ENCODE measurements at places on chromosomes 1 and 21.

DNA sequence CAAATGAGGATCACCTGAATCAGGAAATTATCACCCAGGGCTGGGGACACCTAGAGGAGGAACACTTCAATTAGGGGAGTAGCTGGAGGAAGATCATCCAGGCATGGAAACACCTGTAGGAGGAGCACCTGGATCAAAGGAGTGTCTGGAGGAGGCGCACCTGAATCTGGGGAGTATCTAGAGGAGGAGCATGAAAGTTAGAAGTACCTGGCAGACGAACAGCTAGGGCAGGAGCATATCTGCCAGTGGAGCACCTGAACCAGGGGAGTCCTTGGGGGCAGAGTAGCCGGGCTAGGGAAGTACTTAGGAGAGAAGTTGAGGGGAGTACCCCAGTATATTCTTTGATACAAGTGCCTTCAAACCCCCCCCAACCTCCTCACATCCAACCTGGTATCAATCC, 1.3 kb downstream of the C1orf210 start:
- DNase-seq = no peak

DNA sequence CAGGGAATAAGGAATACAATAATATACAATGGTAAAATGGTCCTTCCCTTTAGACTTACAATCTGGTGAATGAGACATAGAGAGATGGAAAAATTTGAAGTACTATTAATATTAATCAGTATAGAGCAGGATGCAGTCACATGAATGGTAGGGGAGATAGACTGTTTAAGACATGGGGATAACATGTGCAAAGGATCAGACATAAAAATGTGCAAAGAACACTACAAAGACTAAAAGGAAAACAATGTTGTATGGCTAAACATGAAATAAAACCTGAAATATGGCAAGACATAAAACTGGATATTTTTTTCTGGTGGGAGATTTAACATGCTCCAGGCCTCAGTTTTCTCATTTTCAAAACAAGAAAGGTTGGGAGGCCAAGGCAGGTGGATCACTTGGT, 182.4 kb upstream of the DPT start:
- no peak for DNase-seq

- DNase-seq = no peak
These were observed 37.2 kb downstream of the RRP1 start for GRCh38 chr21:43826623-43826974.

GRCh38 chr1:8345621-8346415, 27.9 kb downstream of the SLC45A1 start:
- DNase-seq = no peak

DNA sequence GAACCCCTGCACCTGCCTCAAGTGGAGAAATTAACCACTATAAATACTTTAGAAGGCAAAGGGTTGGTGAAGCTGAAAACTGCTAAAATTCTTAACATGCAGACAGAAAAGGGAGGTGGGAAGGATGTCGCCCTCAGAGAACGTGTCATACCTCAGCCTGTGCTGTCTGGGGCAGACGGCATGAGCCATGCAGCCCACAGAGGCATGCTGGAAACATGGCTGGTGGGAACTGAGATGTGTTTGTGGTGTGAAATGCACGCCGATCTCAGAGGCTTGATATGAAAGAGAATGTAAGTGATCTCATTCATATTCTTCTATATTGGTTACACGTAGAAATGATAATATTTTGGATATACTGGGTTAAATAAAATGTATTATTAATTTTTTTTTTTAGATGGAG, 16.3 kb downstream of the AGPAT3 start:
- no peak for DNase-seq

DNA sequence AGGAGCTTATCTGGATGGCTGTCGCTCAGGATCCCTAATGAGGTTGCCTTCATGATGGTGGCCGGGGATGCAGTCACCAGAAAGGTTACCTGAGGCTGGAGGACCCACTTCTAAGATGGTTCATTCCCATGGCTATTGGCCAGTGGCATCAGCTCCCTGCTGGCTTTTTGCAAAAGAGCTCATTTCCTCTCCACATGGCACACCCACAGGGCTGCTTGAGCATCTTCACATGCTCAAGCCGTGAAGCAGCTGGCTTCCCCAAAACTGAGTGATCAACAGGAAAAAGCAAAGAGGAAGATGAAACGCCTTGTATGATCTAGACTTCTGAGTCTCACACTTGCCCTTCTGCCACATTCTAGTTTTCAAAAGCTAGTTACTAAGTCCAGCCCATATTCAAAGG, 124.6 kb upstream of the CXADR start:
- DNase-seq = no peak

DNA sequence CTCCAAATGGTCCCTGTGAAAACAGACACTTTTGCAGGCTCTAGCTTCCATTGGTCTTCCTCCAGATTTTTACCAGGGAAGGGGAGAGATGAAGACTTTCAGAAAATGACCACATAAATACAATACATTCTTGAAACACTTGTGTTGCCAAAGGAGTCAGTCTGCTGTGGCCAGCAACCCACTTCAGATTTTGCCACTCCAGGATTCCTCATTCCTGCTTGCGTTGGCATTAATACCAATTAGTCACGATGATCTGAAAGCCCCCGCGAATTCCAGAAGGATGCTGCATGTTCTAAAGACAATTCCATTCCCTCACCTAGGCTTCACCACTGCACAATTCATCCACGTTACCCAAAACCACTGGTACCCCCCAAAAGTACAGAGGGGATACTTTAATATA, 7.9 kb upstream of the BACE2 start:
- DNase-seq = no peak

DNA sequence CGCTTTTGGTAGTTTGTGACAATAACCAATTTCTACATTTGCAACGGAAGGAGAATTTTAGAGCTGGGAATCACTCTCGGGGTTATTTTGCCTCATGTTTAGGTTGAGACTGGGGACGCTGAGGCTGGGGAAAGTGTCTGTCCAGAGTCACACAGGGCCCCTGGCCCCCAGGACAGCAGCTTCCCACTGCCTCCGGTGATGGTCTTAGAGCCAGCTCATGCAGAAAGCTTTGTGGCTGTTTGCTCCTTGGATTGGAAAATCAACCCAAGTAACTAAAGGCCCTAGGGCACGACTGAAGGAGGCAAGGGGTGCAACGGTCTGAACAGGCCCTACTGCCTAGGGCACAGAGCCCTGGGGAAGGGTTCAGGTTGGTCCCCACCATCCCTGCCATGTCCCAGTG, 72.0 kb downstream of the NID1 start:
- DNase-seq = no peak

DNA sequence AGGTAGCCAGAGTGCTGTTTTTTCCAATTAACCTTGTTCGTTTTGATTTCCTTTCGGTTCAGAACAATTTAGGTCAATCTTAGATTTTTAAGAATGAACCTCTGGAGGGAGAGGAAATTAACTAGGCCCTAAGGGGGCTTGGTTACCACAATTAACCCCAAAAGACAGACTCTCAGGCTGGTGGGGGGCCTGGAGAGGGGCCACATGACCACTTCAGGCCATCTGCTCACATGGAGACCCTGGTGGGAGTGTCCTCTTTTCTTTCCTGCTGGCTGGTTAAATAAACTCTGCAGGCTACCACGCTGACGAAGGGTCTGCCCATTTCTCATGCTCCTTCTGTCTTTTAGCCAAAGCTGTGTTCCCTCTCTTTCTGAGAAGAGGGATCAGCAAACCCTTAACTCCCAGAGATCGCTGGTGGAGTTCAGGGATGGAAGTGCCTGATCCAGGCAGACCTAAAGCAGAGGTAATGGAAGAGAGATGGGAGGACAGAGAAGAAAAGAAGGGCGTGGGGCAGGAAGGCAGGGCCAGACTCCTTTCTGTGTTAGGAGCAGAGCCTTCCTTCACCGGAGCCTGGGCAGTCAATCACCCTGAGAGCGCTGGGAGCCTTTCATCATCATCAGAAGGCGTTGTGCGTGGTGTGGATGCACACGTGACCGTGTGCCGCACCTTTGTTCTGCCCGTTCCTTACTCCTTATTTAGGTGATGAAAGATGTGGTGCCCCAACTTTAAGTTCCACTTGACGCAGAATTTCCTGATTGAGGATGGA, 58.5 kb downstream of the KIF26B start:
- no peak for DNase-seq

- no peak for DNase-seq
These were observed 57.8 kb upstream of the SIPA1L2 start for GRCh38 chr1:232687728-232688127.

DNA sequence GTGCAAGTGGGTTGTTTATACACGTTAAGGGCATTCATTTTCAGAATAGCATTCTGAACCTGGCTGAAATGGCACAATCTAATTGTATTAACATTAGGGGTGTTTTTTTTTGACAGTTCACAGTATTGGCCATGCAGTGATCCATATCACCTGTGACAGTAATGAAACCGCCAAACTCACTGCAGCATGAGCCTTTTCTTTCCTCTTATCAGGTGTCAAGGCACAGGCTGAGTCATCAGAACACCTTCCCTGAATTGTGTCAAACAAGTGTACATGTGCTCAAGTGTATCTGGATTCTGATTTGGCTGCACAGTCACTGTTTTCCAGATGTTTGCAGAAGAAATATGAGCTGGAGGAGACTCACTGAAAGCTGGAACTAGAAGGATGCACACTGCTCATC, 47.7 kb upstream of the C8B start:
- no peak for DNase-seq

DNA sequence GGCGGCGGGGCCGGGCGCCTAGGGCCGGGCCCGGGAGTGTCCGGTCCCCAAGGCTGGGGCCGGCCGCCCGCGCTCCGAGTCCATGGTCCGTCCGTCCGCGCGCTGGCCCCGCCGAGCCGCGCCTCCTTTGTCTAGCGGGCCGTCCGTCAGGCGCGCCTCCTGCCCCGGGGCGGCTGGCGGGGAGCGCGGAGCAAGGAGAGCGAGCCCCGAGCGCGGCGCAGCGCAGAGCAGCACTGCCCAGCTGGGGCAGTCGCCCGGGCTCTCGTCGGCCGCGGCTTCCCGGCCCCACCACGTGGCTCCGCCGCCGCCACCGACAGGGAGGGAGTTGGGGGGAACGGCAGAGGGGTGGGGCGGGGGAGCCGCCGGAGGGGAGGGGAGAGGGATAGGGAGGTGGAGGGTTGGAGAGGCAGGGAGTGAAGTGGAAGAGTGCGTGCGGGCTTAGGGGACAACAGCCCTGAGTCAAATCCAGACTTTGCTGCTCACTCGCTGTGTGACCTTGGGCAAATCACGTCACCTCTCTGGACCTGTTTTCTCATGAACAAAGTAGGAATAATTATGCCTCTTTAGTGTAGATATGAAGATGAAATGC, at the start of gene NKAIN1:
NKAIN1 (minus strand) TSS at position 235 of the 589 bp plus-strand sequence. CDS start 340 bp downstream, outside the sequence.
- DNase-seq = peak; percentile 24

DNA sequence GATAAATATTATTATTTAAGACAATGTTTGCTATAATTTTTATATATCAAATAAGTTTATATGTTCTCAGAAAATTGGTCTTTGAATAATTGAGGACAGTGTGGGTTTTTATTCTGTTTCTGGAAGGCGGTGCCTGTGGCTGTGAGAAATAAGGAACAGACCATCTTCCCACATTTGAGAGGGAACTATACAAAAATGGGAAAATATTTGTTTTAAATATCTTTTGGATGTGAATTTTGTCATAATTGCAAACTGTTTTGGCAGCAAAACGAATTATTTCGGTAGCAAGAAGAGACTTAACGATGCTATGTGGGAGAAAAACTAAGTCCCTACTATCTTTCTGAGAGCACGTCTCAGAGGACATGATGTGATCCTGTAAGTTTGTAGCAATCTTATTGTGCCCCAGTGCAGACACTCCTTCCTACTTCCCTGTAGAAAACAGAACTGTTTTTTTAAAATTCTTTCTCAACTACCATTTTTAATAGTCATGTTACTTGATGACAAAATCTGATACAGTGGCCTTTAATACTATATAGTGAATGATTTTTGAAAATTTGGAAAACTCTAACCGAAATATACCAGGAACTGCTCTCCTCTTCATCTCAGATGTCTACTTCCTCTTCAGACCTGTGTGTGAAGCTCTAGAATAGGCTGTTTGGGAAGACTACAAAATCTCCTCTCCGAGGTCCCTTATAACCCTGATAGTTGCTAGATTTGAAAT, 25.4 kb downstream of the PTPRC start:
- no peak for DNase-seq

DNA sequence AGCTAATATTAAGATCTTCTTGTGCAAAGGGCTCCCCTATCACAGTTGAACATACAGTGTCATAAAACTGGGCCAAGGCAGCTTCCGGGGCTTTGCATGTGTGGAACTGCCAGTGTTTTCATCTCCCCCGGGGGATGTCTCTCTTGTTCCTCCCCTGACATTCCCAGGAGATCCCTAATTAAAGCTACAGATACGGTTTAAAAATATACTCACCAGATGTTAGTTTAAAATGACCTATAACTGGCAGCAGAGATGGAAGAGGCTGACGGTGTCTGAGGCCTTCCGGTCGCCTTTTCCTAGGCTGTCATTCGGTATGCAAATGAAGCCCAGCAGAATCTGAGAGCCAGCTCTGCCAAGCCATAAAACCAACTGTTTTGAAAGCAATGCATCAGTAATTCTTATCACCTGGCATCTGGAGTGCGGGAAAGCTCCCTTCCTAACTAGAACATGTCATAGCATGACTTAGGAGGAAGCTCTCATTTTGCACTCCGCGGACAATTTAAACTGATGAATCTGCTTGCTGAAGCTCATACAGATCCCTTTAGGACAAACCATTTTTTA, 436.5 kb upstream of the VAMP3 start:
- peak; percentile 58 for DNase-seq

- peak; percentile 96 for DNase-seq
These were observed 276.1 kb downstream of the RPS6KC1 start for GRCh38 chr1:213327017-213327667.

- peak; percentile 41 for DNase-seq
These were observed 1.3 kb downstream of the POGK start for GRCh38 chr1:166840309-166841274.

DNA sequence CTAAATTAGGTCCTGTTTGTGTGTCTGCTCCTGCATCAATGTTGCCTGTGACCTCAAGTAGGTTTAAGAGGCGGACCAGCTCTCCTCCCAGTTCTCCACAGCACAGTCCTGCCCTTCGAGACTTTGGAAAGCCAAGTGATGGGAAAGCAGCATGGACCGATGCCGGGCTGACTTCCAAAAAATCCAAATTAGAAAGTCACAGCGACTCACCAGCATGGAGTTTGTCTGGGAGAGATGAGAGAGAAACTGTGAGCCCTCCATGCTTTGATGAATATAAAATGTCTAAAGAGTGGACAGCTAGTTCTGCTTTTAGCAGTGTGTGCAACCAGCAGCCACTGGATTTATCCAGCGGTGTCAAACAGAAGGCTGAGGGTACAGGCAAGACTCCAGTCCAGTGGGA, 79.9 kb downstream of the PRDM2 start:
- DNase-seq = peak; percentile 80

DNA sequence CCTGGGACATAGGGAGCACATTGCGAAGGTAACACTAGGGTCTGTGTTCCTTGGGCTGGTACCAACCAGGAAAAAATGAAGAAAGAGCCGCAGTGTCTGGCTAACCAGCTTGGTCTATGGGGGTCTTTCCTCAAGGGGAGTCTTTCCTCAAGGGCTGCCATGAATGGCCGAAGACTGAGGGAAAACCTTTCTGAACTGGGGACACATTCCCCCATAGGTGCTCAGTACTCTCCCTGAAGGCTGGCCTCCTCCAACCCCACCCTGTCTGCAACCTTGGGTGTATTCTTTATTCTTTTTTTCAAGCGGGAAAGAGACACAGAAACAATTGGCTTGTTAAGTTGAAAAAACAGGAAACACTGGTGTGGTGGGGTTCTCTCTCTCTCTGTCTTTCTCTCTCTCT, 200.5 kb downstream of the BACH1 start:
- no peak for DNase-seq
